ENCODE measurements at places on chromosomes 7 and 10. TPM values are rescaled to one million over a fixed set of nuclear protein-coding genes. Genes with fewer than 3 reads are reported as not detected.

Gene SH3PXD2A
- total RNA-seq: 28.7 TPM

Gene PIP
- total RNA-seq: not detected

Gene ICA1
- 44.3 TPM for total RNA-seq

Gene HYAL4
- total RNA-seq: not detected

Gene PTPN20
- total RNA-seq: 14.3 TPM

Gene SFTPD
- total RNA-seq: 0.43 TPM

Gene C10orf62
- total RNA-seq: 0.97 TPM

Gene PRXL2A
- total RNA-seq: 102 TPM

Gene ERVW-1
- total RNA-seq: not detected

Gene CNPY1
- not detected for total RNA-seq

Gene RPS24
- total RNA-seq: 880 TPM

Gene IFIT1
- 36.0 TPM for total RNA-seq

- no peak for DNase-seq
These were observed 26.5 kb upstream of the GSAP start for GRCh38 chr7:77442636-77443035.

DNA sequence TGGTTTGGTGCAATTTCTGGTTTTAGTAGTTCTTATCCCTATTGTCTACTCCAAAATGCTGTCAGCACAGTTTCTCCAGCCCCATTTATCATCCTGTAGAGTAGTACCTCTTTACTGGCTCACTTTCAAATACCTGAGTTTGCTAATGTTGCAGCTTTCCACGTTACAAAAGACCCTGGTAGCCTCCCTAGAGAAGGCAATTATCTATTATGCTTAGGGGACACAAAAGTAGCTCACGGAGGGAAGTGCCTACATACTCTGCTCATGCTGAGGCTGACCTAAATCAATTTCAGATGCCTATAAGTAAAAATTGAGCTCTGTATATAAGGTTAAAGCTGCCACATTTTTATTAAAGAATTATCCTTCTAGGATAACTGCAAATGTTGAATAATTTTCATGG is 603.6 kb downstream of the CNTNAP2 start:
- DNase-seq: no peak

- DNase-seq: no peak
These were observed 105.2 kb downstream of the TCERG1L start for GRCh38 chr10:131206111-131206995.

- no peak for DNase-seq
These were observed 150.6 kb downstream of the TRIL start for GRCh38 chr7:28807396-28807994.

- no peak for DNase-seq
These were observed 119.5 kb upstream of the PRSS1 start for GRCh38 chr7:142629588-142630260.

DNA sequence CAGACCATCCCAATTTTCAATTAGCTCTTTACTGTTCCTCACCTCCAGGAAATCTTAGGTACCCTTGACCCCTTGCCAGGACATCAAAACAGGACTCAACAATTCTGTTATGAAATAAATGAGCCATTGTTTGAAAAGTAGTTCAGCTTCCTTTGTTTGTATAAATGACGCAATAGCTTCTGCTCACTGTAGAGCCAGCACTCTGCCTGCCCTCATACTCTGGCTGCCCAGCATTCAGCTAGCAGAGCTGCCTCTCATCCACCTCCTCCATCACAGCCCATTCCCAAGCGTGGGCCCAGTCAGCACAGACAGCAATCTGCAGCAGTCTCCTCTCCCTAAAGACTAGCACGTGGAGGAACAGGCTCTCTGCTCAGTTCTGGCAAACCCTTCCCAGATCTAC is 478.6 kb downstream of the GRID1 start:
- DNase-seq: no peak

DNA sequence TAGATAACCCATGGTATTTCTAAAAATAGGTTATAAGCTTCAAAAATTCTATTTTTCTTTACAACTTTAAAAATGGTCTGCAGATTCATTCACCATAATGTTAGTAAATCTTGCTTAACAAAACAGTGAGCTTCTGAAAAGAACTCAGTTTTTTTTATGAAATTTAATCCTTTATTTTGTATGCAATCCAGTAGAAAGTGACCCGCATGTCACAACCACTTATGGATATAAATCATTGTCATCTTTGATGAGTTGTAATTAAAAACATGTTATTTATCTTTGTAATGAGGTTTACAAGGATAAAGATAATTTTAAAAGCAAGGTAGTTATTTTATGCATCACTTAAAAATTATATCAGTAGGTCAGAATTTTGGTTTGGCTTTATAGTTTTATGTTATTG is 173.5 kb upstream of the SEMA3A start:
- DNase-seq: no peak

- peak; percentile 73 for DNase-seq
These were observed 1.0 kb downstream of the PRR15 start for GRCh38 chr7:29564496-29565223.

GRCh38 chr7:15813448-15813847 is 127.0 kb upstream of the MEOX2 start:
- DNase-seq: no peak

DNA sequence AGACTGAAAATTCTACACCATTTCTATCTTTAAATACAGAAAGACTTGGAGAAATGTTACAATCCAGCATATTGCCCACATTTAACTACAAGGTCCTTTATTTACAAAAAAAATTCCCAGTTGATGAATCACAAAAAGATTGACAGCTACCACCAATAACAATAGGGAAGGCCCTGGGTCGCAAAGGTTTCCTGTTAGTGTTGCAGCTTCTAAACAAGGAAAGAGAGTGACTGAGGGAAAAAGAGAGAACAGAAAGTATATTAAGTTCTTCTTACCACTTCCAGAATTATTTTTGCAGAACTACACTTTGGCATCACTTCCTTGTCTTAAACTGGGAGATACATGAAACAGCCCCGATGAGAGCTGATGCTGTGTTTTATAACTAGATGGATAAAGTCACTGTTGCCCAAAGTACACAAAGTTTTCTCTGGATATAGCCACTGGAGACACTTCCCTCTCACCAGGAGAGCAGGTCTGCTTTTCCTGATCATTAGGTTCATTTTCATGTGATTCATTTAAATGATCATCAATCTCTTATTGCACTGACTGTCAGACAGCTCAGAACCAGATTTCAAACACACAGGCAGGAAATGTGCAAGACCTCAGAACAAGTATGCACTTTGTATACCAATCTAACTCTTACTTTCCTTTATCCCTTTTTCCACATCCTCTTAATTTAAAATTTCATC is 57.0 kb downstream of the SHTN1 start:
- DNase-seq: no peak

DNA sequence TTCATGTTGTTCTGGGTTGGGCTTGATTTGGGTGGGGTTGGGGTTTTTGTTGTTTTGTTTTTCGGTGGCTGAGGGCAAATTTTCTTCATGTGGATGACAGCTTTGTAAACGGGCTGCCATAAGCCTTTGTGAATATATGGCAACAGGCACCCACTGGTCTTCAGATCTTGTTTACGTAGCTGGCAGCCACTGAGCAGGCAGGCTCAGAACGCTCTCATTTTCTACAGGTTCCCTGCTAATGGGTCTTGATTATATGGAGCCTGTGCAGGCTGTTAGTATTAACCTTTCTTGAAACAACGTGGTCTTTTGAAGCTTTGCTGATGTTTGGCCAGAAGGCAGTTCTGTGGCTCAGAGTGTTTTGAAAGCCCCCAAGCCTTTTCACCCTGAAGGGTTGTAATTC is 199.7 kb downstream of the TNS3 start:
- no peak for DNase-seq

DNA sequence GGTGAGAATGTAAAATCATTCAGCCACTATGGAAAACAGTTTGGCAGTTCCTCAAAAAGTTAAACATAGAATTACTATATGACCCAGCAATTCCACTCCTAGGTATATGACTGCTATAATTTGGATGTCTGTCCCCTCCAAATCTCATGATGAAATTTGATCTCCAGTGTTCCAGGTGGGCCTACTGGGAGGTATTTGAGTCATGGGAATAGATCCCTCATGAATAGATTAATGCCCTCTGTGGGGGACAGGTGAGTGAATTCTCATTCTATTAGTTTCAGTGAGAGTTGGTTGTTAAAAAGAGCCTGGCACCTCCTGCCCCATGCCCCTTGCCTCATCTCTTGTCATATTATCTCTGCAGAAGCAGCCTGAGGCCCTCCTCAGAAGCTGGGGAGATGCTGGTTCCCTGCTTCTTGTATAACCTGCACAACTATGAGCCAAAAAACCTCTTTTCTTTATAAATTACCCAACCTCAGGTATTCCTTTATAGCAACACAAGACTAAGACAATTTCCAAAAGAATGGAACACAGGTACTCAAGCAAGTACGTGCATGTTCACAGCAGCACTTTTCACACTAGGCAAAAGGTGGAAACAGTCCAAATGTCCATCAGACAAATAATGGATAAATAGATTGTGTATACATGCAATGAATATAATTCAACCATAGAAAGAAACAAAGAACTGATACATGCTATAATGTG is 8.8 kb upstream of the SLC25A28 start:
- no peak for DNase-seq

DNA sequence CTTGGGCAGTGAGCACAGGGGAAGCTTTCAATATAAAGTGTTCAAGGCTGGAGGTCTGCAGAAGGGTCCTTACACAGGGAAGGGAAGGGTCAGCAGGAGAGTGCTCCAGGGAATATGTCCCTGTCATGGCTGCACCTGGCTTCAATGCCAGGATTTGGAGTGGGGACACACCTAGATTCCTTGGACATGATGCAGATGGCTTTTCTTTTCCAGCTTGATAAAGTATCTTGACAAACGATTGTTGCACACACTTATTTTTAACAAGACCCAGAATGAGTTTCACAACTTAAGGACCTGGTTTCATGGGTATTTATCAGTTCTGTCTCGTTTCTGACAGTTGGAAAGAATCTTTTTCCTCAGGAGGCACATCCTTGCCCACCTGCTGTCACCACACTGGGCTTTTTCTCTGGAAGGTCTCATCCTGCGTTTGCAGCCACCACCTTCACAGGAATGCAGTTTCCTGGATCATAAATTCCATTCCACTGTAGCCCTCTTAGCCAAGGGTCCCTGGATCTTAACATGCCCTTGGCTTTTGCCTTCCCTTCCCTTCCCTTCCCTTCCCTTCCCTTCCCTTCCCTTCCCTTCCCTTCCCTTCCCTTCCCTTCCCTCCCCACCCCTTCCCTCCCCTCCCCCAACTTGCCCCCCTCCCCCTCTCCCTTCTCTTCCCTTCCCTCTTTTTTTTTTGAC is 21.7 kb downstream of the SRRM3 start:
- no peak for DNase-seq

DNA sequence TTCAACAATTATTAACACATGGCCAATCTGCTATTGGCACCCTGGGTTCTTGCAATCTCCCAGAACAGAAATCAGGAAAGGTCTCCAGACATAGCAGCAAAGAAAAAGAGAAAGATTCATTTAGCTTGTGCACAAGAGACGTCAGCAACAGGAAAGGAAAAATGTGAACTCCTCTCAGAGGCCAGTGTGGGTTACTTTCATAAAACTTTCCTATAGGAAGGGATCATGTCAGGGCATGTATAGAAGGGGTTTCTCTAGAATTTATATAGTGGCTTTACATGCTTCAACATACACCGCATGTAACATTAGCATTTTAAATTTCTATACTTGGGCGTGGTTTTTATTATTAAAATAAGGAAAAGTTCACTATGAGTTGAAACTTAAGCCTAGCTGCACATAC is 725.1 kb downstream of the SORCS1 start:
- no peak for DNase-seq

DNA sequence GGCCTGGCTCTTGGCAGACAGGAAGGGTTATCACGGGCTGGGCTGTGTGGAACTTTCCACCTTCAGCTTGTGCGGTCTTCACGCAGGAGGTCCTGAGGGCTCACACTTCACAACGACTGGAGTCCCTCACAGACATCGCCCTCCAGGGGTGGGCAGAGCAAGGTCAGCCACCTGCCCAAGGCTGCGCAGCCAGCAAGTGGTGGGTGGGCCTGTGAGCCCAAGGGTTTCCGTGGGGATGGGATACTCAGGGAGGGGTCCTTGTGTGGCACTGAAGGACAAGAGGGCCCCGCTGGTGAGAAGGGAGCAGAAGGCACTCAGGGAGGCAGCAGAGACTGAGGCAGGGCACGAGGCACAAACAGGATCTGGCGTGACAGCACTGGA is 22.0 kb downstream of the PDIA4 start:
- no peak for DNase-seq

GRCh38 chr7:27119412-27119911 is 11.1 kb downstream of the HOXA4 start:
- DNase-seq: no peak

DNA sequence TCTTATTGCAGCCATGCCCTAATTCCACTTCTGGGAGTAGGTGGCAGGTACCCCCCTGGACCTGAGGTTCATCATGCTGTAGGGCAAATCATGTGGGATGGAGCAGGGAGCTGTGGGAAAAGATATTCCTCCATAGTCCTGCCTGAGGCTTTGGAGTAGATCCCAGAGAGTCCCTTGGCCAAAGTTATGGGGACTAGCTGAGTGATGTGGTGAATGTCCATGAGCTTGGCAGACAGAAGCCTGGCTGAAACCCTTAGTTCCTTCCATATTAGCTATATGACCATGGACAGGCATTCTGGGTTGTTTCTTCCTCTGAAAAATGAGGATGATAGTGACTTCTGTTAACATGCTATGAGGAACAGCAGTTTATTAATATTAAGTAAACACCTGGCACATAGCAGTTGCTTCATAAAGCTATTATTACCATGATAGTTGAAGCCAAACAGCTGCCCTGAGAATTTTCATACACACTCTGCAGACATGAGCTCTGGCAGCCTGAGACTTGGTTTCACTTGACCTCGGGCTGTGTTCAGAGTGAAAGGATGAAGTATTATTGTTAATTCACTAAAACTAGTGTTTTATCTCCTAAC is 15.0 kb upstream of the IMPDH1 start:
- no peak for DNase-seq

DNA sequence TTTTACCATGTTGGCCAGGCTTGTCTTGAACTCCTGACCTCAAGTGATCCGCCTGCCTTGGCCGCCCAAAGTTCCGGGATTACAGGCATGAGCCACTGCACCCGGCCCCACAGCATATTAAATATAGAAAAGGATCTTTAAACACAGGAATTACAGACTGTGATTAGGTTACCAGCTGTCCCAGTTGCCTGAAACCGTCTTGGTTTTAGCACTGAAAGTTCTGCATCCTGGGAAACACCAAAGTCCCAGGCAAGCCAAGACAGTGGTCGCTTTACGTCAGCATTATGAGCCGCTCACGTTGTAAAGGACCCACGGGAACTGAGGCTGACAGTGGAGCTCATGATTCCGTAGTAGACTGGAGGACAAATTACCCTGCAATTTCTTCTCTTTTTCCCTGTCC is 69.0 kb upstream of the FAM180A start:
- DNase-seq: no peak

GRCh38 chr10:114543456-114543855 is 114.6 kb downstream of the ABLIM1 start:
- no peak for DNase-seq

GRCh38 chr7:12258074-12258473 is 47.0 kb downstream of the TMEM106B start:
- DNase-seq: no peak

- no peak for DNase-seq
These were observed 17.9 kb upstream of the MNX1 start for GRCh38 chr7:157028199-157028903.

- no peak for DNase-seq
These were observed 3.0 kb downstream of the NUP42 start for GRCh38 chr7:23184709-23185359.

Measured in Right ventricle myocardium inferior (tissue), 1 donor.